ENCODE measurements at places on chromosomes 3 and 15.

GRCh38 chr3:146326875-146327543, 76.1 kb upstream of the PLSCR4 start:
- DNase-seq: no peak

DNA sequence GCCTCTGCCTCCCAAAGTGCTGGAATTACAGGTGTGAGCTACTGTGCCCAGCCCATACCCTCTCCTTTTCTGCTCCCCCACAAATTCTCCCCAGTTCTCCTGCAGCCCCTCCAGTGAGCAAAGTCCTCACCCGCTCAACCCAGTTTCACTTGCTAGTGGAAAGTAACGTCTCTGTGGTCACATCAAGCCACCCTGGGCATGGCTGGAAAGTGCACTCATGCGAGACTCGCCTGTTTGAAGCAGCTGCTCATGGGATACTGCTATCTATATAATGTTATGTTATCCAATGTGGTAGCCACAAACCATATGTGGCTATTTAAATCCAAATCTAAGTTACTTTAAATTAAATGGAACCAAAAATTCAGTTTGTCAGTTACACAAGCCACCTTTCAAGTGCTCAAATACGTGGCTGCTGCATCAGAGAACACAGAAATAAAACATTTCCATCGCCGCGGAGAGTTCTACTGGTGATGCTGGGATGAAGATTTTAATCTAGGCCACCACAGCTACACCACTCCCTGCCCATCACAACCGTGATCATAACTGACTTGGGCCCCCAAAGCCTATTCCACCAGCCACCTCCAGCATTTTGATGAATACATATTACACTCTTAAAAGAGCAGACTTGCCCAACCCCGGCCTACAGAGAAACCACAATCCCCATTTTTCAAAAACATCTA, 119.4 kb downstream of the LIPC start:
- no peak for DNase-seq

DNA sequence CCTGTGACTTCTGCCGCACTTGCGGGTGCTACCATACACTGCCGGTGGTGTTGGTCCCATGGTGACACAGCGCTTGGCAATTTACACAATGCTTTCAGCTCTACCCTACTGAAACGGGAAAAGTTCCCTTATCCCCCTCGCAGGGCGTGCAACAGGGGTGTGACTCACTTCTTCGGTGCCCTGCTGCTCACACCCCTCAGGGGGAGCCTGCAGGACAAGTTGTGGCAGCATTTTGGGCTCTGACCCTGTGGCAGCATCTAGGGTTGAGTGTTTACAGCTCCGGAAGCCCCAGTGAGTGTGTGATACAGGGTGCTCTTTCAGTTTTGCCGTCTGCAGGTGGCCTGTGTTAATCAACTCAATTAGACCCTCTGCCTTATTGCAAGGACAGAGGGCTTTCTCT, 324.7 kb upstream of the RGMA start:
- DNase-seq: no peak

- DNase-seq: no peak
Measured at GRCh38 chr3:73716418-73716817, 91.7 kb upstream of the PDZRN3 start.

- DNase-seq: no peak
Measured at GRCh38 chr3:113084777-113085176, 94.0 kb downstream of the GTPBP8 start.

- no peak for DNase-seq
Measured at GRCh38 chr3:171654809-171655208, 155.5 kb downstream of the PLD1 start.

GRCh38 chr15:71807691-71808091, 2.7 kb upstream of the NR2E3 start:
- DNase-seq: no peak

GRCh38 chr15:82909080-82909815, 43.3 kb downstream of the HOMER2 start:
- DNase-seq: no peak

- DNase-seq: no peak
Measured at GRCh38 chr15:64807051-64807749, 18.2 kb downstream of the PIF1 start.

- no peak for DNase-seq
Measured at GRCh38 chr3:143510601-143511000, 337.7 kb downstream of the SLC9A9 start.

DNA sequence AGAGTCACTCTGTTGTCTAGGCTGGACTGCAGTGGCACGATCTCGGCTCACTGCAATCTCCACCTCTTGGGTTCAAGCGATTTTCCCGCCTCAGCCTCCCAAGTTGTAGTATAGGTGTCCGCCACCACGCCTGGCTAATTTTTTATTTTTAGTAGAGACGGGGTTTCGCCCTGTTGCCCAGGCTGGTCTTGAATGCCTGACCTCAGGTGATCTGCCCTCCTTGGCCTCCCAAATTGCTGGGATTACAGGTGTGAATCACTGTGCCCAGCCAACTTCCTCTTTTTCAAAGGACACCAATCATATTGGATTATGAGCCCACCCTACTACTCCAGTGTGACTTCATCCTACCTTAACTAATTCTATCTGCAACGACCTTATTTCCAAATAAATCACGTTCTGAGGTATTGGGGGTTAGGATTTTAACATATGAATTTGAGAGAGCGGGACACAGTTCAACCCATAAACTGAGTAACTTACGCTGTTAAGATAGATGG, 3.2 kb downstream of the ISG20 start:
- DNase-seq: no peak

DNA sequence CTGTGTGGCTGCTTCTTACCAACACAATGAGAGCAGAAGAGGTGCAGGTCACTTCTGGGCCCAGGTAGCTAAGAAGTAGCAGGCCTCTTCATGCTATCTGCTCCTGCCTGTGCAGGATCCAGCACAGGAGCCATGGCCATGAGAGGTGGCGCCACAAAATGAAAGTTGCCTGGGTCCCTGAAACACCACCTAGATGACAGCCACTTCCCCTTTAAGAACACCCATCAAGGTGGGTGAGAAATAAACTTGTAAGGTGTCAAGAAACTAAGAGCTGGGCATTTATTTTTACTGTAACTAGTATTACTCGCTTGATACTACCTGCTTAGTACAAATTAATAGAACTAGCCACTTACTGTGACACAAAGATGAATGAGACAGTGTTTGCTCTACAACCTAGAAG, 484.6 kb upstream of the TBL1XR1 start:
- no peak for DNase-seq

- DNase-seq: peak; percentile 77
Measured at GRCh38 chr3:101069901-101070798, 76.9 kb upstream of the ABI3BP start.

GRCh38 chr15:64667736-64668161, 107.6 kb downstream of the RBPMS2 start:
- no peak for DNase-seq

DNA sequence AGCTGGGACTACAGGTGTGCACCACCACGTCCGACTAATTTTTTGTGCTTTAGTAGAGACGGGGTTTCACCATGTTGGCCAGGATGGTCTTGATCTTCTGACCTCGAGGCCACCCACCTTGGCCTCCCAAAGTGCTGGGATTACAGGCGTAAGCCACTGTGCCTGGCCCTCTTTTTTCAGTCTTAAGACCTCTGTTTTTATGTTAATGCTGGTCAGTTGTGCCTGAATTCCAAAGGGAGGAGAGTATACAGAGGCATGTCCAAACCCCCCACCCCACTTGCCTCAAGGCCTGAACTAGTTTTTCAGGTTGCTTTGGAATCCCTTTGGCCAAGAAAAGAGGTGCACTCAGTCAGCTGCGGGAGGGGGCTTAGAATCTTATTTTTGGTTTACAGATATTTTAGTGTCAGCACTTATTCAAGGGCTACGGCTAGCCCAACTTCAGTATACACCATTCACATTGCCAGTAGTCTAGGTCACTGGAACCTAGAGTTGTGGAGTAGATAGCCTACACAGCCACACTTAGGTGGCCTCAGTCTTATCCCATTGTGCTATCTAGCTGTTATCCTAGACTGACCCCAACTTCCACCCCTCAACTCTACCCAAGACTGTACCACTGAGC, 128.0 kb upstream of the TPM1 start:
- DNase-seq: no peak

GRCh38 chr3:143837076-143837475, 11.2 kb downstream of the SLC9A9 start:
- DNase-seq: no peak

DNA sequence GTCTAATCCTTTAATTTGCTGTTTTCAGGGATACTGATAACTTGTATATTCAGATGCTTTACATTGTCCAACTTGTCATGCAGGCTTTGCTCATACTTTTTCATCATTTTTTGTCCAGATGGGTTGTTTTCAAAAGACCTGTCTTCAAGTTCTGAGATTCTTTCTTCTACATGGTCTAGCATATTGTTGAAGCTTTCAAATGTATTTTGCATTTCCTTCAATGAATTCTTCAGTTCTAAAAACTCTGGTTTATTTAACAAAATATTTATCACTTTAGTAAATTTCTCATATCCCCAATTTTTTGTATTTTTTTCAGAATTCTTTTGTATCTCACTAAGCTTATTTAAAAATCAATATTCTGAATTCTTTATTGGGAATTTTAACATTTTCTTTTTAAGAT, 388.3 kb upstream of the IL12A start:
- no peak for DNase-seq

DNA sequence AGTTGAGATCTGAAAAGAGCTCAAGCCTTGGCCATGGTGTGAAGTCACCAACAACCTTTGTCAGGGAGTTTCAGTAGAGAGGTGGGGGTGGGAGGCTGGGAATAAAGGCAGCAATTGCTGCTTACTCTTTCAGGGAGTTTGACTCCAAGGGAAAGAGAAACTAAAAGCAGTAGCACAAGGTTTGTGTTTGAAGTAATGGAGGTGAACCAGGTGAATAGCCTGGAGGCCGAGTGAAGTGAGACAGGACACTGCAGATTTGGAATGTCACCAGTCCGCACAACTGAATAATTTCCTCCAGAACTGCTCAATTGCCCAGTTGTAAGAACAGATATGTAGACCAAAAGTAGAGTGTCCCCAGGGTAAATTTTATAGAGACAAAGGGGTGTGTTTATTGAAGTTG, 44.1 kb downstream of the CD86 start:
- DNase-seq: no peak

- DNase-seq: no peak
Measured at GRCh38 chr3:194575484-194576210, 57.6 kb downstream of the TMEM44 start.

DNA sequence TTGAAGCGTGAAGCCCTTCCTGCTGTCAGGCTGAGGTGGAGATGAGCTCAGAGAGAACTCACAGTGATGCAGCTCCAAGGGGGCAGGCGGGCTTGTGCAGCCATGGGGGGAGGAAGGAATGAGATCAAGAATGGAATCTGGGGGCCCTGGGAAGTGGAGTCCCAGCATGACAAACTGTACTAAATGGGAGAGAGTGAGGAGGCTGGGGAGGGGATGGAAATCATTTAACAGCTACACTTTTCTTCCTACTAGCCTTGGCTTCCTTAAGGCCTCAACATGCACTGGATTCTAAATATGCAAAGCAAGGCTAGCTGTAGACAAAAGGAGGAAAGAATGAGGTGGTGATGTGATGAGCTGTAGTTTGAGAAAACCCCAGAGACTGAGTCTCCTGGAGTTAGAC, 133.9 kb downstream of the EEFSEC start:
- DNase-seq: no peak

- DNase-seq: no peak
Measured at GRCh38 chr3:122890077-122890719, 95.3 kb downstream of the SLC49A4 start.

- DNase-seq: no peak
Measured at GRCh38 chr3:188881954-188882641, 289.7 kb upstream of the TPRG1 start.

GRCh38 chr3:48241796-48242455, 1.0 kb downstream of the ZNF589 start:
- DNase-seq: no peak

- DNase-seq: no peak
Measured at GRCh38 chr3:22419261-22419660, 668.3 kb upstream of the ZNF385D start.
